Activated T-cell treated with anti-CD3 and anti-CD28 coated beads, Interleukin-2, amount 50 U/mL, for 48 hours (primary cell): ENCODE measurements at places on chromosomes 1 and 21.
A peak's percentile ranks its signal among the peaks of the same experiment; 100 is the strongest.

GRCh38 chr1:117169871-117170596, 40.7 kb downstream of the VTCN1 start:
- no peak for DNase-seq

GRCh38 chr21:38841472-38841871, 35.7 kb downstream of the ETS2 start:
- DNase-seq, result no peak

GRCh38 chr1:26797627-26798026, 9.9 kb downstream of the PIGV start:
- no peak for DNase-seq

DNA sequence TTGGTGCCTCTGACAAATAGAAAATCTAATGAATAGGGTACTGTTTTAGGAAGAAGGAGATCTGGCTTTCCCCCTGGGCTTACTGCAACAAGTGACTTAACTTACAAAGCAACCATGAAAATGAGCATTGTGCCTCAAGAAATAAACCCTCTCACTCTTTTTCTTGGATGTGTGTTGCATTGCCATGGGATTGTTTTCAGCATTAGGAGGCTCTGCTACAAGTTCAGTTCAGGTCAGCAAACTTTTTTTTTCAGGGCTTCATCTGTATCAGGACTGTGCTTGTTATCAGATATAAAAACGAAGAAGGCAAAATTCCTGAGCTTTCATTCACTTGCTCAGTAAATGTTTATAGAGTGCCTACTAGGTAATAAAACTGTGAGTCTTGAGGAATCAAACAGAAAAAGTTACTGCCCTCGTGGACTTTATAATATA, 37.8 kb upstream of the DOCK7 start:
- DNase-seq, result no peak

GRCh38 chr1:55140546-55140983, 74.6 kb downstream of the USP24 start:
- peak; percentile 65 for DNase-seq

DNA sequence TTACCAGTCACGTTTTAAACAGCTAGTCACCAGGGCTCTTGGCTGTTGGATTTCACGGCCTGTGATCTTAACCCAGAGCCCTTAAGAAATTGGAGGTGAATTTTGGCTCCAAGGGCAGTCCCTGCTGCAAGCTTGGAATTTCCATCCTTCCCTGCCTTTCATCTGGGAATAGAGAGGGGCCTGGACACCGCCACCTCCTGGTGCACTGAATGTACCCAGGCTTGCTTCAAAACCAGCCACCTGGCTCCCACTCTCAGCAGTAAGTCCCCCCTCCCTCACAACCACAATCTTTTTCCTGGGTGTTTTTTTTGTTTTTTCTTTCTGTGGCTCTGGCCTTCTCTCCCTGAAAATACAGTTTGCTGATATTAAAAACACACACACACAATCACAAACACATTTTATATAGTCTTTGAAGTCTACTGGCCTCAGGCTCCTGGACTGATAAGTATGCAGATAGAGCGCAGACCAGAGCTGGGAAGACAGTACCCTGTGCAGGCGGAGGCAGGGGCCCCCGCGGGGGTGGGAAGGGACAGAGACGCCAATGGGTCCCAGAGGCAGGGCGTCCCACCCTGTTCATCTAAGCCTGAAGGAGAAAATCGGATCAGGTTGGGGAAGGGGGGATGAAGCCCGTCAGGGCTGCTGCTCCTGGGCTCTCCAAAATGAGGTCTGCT, 65.8 kb upstream of the IGSF21 start:
- DNase-seq, result no peak

- DNase-seq, result peak; percentile 50
Observed at GRCh38 chr1:173297798-173298391, 90.8 kb upstream of the TNFSF4 start.

GRCh38 chr1:66316464-66317247, 217.3 kb upstream of the SGIP1 start:
- DNase-seq, result no peak

- no peak for DNase-seq
Observed at GRCh38 chr1:159879977-159880376, 17.5 kb upstream of the VSIG8 start.
